ENCODE measurements at places on chromosomes 11 and 22. TPM values are rescaled to one million over a fixed set of nuclear protein-coding genes. Genes with fewer than 3 reads are reported as not detected.

The APOL5 gene
- total RNA-seq = not detected

The SYCE3 gene
- total RNA-seq = not detected

DNA sequence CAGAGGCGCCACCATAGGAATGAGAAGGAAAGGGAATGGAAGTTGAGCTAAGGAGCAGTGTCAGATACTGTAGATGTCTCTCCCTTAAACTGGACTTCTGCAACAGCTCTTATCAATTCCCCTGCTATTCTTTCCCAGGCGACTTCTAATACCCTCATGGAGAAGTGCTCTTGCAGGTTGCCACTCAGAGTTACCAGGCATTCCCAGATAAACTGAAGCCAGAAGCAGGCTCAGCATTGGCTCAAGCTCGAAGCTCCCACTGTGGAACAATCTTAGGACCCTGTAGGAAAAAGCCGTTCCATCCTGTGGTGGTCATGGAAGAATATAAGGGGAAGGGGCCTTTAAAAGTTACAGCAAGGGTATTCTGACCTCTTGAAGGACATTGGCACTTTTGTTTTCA is 208.7 kb upstream of the PLET1 start:
- DNase-seq = no peak
- H3K4me3 ChIP-seq = no peak overlapping the region
- H3K36me3 ChIP-seq = no peaks in the 10 kb centered on the region
- no peaks in the 10 kb centered on the region for H3K4me1 ChIP-seq
- no peaks in the 10 kb centered on the region for H3K27me3 ChIP-seq

- H3K4me3 ChIP-seq = no peak overlapping the region
- H3K4me1 ChIP-seq = no peaks in the 10 kb centered on the region
- H3K27ac ChIP-seq = no peak overlapping the region
- no peaks in the 10 kb centered on the region for H3K27me3 ChIP-seq
Measured at GRCh38 chr22:20779818-20780158, 5.9 kb downstream of the SERPIND1 start.

DNA sequence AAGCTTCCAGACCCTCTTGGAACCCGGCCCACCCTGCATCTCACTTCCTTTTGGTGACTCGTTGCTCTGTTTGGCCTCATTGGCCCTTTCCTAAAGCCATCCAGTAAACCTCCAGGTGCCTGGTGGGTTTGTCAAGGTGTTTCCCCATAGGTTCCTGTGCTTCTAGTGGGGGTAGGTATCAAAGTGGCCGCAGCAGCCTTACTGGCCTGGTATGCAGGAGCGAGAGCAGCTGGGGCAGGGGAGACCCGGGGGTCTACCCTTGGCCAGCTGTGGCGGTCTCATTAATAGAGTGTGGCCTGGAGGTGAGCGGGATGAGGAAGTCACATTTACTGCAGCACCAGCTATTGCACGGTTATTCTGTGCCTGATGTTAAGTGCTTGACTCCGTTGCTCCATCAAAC is 4.1 kb downstream of the APOA4 start:
- H3K4me3 ChIP-seq = no peak overlapping the region
- DNase-seq = no peak
- no peak overlapping the region for H3K27ac ChIP-seq
- H3K36me3 ChIP-seq = no peaks in the 10 kb centered on the region

The SMIM35 gene
- 0.11 TPM for total RNA-seq

DNA sequence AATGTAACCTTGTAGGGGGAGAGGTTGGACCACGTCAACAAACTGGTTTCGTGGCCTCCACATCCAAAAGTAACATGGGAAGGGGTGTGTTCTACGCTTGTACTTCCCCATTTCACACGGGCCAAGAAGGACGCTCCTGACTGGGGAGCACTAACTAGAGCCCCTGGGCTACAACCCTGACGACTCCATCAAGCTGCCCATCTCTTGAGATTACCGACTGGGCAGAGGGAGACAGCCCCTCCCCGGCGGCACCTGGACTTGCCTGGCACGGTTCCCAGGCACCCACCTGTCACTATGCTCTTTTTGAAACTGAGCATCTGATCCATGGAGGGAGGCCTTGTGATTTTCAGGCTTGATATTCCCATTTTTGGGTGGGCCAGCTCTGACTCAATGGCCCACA is 68.5 kb downstream of the SHANK2 start:
- H3K4me3 ChIP-seq = no peak overlapping the region
- no peaks in the 10 kb centered on the region for H3K4me1 ChIP-seq
- no peak for DNase-seq
- H3K36me3 ChIP-seq = no peaks in the 10 kb centered on the region

DNA sequence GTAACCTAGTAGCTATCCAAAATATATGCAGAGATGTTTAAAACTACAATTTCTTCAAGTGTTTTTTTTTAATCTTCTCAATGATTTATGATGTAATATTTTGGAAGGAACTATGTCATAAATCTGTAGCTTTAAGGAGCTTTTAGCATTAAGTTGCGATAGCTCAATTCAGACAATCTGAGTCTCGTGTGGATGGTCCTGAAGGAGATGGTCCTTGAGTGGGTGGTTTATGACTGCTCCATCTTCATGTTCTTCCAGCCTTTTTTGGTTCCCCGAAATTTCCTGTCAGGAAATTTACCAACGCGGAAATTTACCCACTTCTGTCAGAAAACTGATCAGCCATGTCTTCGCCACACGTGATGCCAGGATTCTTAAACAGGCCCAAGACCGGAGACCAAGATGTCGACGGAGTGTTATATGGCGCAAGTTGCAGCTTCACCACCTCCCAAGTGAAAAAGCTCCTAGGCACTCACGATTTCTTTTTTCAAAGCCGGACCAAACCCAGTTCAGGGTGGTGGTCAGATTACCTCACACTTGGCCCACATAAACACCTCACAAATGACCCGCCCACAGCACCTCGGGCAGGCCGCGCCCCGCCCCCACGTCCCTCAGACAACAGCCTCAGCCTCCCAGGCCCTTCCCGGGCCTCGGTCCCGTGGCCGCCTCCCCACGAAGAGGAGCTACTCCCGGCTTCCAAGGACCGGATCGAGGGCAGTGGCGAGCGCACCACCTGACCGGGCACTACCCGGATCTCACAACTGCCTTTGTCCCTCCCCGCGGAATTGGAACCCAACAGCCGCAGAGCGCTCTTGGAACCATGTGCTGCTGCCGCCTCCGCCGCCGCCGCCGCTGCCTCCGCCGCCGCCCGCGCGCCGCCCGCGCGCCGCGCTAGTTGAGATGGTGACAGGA is at the start of gene MORC2:
Gene MORC2, minus strand, starts transcription at position 760 of the 909 bp plus-strand sequence. CDS start 885 bp downstream, outside the sequence.
- peak within 1 kb of the TSS; percentile 94 for H3K27ac ChIP-seq
- peak within 1 kb of the TSS; percentile 59 for H3K4me3 ChIP-seq
- no peak for DNase-seq
- H3K4me1 ChIP-seq = peaks cover 23% of the 10 kb centered on the region
- peaks cover 33% of the 10 kb centered on the region for H3K36me3 ChIP-seq
- H3K27me3 ChIP-seq = no peaks in the 10 kb centered on the region

DNA sequence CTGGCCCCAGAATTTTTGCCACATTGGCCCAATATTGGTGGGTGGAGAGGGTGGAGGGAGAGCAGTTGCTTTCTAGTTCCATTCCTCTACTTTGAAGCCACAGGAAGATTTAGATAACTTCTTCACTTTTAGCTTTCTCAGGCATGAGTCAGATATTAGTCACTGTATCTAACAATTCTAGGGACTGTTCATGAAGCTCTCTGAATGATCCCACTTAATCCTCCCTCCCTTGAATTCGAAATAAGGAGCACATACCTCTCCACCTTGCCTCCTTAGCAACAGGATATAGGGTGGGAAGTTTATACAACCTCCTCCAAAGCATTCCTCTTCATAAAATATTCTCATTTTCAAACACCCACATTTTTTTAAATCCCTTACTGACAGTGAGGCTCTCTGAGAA is 13.5 kb downstream of the FSHB start:
- no peaks in the 10 kb centered on the region for H3K36me3 ChIP-seq
- no peaks in the 10 kb centered on the region for H3K4me1 ChIP-seq
- DNase-seq = no peak
- no peak overlapping the region for H3K4me3 ChIP-seq
- no peaks in the 10 kb centered on the region for H3K27me3 ChIP-seq

- no peak overlapping the region for H3K27ac ChIP-seq
- H3K4me3 ChIP-seq = no peak overlapping the region
- no peaks in the 10 kb centered on the region for H3K27me3 ChIP-seq
- H3K36me3 ChIP-seq = no peaks in the 10 kb centered on the region
- no peaks in the 10 kb centered on the region for H3K4me1 ChIP-seq
- no peak for DNase-seq
Measured at GRCh38 chr11:70111269-70112016, 33.3 kb downstream of the ANO1 start.

The MS4A6E gene
- not detected for total RNA-seq

The HEPN1 gene
- not detected for total RNA-seq

DNA sequence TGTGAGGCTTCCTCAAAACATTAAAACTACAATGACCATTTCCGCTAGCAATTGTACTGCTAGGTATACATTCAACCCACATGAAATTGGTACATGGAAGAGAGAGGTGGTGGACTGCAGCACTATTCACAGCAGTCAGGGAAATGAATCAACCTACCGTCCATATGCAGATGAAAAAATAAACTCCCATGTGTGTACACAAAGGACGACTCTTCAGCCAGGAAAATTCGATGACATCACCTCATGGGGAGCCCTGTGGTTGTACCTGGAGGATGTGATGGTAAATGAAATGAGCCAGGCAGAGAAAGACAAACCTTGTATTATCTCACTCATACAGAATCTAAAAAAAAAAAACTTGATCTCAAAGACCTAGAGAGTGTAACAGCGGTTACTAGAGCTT is 23.3 kb downstream of the RFPL3 start:
- H3K27ac ChIP-seq = no peak overlapping the region
- no peak for DNase-seq
- H3K4me1 ChIP-seq = no peaks in the 10 kb centered on the region
- H3K27me3 ChIP-seq = no peaks in the 10 kb centered on the region
- H3K4me3 ChIP-seq = no peak overlapping the region

The MMP11 gene
- 3.9 TPM for total RNA-seq

GRCh38 chr11:134273317-134273712 is 2.9 kb upstream of the GLB1L3 start:
- H3K4me3 ChIP-seq = no peak overlapping the region
- DNase-seq = no peak
- H3K4me1 ChIP-seq = peaks cover 41% of the 10 kb centered on the region
- no peaks in the 10 kb centered on the region for H3K27me3 ChIP-seq
- H3K36me3 ChIP-seq = no peaks in the 10 kb centered on the region

- H3K4me1 ChIP-seq = peaks cover 16% of the 10 kb centered on the region
- H3K4me3 ChIP-seq = peak overlapping the region; percentile 54
- H3K27ac ChIP-seq = peak overlapping the region; percentile 84
- no peak for DNase-seq
- no peaks in the 10 kb centered on the region for H3K27me3 ChIP-seq
- peaks cover 28% of the 10 kb centered on the region for H3K36me3 ChIP-seq
Measured at GRCh38 chr11:130916910-130917309, 631 bp upstream of the SNX19 start.

GRCh38 chr11:133164986-133165385 is 367.3 kb downstream of the OPCML start:
- H3K27me3 ChIP-seq = no peaks in the 10 kb centered on the region
- no peak for DNase-seq
- no peak overlapping the region for H3K4me3 ChIP-seq
- H3K27ac ChIP-seq = no peak overlapping the region
- H3K36me3 ChIP-seq = no peaks in the 10 kb centered on the region

The OR5L1 gene
- total RNA-seq = not detected

DNA sequence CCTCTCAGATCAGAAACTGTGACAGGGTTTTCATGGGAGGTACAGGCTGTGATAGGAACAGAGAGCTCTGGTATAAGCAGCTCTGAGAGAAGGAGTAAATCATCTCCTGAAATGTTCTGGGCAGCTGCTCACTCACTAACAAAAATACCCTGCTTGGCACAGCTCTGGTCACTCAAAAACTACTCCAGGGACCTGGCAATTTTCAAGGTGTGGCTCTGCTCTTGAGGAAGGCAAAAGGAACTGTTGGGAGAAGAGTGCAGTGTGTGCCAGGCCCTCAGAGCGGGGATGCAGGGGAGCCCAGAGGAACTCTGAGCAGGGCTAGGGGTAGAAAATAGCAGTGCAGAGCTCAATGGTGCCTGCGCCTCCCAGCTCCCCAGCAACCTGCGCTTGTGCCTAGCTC is 180.5 kb upstream of the ZBED5 start:
- no peak overlapping the region for H3K27ac ChIP-seq
- DNase-seq = no peak
- H3K36me3 ChIP-seq = no peaks in the 10 kb centered on the region
- H3K4me3 ChIP-seq = no peak overlapping the region
- no peaks in the 10 kb centered on the region for H3K27me3 ChIP-seq

The UPK3A gene
- not detected for total RNA-seq

GRCh38 chr11:106424111-106424510 is 346.6 kb downstream of the AASDHPPT start:
- no peak for DNase-seq
- H3K4me3 ChIP-seq = no peak overlapping the region
- H3K4me1 ChIP-seq = no peaks in the 10 kb centered on the region
- H3K27me3 ChIP-seq = no peaks in the 10 kb centered on the region
- no peak overlapping the region for H3K27ac ChIP-seq
- no peaks in the 10 kb centered on the region for H3K36me3 ChIP-seq

The CDK2AP2 gene
- 61.9 TPM for total RNA-seq

DNA sequence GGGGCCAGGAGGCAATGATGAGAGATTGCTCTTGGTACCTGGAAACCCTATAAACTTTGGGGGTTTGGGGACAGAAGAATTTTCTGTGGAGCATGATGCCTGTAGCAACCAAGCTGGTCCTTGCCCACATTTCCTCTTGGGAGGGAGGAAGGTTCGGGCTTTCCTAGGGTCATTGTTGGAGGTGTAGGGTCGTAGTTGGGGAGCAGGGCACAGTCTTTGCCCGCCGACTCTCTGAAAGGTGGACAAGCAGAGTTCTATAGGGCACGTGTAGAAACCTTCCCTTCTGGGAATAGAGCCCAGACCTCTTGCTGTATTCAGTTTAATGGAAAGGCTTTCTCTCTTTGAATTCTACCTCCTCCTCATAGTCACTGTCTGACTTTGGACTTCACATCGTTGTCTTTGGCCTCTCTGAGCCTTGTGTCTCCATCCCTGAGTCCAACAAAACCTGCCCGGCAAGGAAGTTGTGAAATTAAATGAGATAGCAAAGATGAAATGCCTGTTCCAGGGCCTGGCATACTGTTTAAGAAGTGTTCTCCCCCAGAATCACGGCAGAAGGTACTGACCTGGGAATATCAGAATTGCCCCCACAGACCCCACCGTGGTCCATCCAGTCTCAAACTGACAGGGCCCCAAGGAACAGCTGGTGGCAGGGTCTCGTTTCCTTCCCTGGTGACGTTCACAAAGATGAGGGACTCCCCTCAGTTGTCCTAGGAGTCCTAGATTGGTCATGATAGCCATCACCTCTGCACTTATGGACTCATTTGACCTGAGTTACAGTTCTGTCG is 1.6 kb downstream of the PRDM11 start:
- peak overlapping the region; percentile 68 for H3K4me3 ChIP-seq
- H3K4me1 ChIP-seq = peaks cover 14% of the 10 kb centered on the region
- H3K27ac ChIP-seq = no peak overlapping the region

DNA sequence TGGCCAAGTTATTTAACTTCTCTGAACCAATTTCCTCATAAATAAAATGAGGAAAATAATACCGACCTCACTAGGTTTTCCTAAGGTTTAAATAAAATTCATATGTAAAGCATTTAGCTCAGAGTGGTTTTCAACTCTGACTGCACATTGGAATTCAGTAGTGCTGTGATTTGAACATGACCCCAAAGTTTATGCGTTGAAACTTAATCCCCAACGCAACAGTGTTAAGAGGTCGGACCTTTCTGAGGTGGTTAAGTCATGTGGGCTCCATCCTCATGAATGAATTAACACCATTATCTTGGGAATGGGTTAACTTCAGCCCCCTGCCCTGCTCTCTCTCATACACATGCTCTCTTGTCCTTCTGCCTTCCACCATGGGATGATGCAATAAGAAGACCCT is 322.2 kb downstream of the AASDHPPT start:
- no peak overlapping the region for H3K4me3 ChIP-seq
- no peaks in the 10 kb centered on the region for H3K4me1 ChIP-seq
- DNase-seq = no peak
- H3K27me3 ChIP-seq = no peaks in the 10 kb centered on the region
- H3K27ac ChIP-seq = no peak overlapping the region
- no peaks in the 10 kb centered on the region for H3K36me3 ChIP-seq

The ZDHHC24 gene
- 24.5 TPM for total RNA-seq

Measured in naive thymus-derived CD4-positive, alpha-beta T cell (primary cell).